ENCODE measurements at places on chromosomes 3 and 15. TPM values are rescaled to one million over a fixed set of nuclear protein-coding genes. Genes with fewer than 3 reads are reported as not detected.

The SLC12A8 gene
- total RNA-seq: 9.3 TPM

The GPR171 gene
- total RNA-seq: not detected

The GOLGA8T gene
- 1.1 TPM for total RNA-seq

The TOP2B gene
- 151 TPM for total RNA-seq

The AMIGO3 gene
- 5.8 TPM for total RNA-seq

The UCN2 gene
- total RNA-seq: 0.15 TPM

The FBXL22 gene
- total RNA-seq: 0.26 TPM

- DNase-seq: no peak
Observed at GRCh38 chr3:172142051-172142863, 102.9 kb downstream of the FNDC3B start.

DNA sequence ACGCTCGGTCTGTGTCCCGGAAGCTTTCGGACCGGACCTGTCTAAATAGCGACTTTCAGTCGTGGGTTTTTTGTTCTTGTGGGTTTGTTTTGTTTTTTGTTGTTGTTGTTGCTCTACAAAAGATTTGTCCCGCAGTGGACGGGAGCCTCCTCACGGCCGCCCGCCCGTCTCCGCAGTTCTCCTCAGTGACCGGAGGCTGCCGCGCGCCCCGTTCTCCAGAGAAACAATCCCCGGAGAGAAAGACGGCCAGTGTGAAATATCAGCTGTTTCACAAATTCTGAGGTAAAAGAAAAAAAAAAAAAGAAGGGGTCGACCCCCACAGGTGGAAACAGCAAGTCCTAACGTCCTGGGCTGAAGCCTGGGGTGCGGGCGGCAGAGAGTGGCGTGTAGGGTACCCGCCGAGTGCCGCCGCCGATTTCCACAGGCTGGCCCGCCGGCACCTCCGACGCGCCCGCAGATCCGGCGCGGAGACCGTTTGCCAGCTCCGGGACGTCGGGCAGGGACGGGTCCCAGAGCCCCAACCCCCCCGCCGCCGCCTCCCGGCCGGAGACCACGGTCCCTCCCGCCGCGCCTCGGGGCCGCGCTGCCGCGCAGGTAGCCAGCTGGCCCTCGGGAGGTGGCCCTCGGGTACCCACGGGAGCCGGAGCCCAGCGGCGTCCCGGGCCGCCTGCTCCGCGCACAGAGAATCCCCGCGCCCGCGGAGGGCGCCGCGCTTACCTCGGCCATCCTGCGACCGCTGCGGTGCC, 478 bp downstream of the BNC1 start:
- DNase-seq: peak; percentile 77

DNA sequence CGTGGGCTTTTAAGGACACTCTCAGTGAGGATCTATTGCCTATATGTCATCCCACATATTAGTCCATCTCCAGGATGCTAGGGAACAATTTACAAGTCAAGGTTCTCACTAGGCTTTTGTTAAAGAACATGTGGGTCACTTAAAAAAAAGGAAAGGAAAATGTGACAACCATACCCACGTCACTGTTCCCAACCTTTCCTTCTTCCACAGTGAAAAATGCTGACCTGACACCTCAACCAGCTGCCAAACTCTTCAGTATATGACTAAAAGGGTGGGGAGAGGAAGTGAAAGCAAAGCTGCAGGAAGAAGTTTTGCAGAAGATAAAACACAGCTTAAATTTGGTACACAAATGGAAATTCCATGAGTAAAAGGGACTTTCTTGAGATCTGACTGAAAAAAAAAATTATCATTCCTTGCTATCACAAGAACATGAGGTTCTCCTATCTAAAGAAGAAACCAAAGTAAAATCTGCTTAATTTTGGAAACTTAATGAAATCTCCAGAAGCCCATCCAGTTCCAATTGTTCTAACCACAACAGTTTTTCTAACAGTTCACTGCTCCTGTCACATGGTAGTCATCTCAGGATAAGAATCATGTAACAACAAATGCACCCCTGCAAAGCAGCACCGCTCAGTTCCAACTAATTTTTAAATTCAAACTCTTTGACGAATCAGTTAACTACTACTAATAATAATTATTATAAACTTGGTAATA, 117.0 kb upstream of the TSPAN3 start:
- DNase-seq: no peak

DNA sequence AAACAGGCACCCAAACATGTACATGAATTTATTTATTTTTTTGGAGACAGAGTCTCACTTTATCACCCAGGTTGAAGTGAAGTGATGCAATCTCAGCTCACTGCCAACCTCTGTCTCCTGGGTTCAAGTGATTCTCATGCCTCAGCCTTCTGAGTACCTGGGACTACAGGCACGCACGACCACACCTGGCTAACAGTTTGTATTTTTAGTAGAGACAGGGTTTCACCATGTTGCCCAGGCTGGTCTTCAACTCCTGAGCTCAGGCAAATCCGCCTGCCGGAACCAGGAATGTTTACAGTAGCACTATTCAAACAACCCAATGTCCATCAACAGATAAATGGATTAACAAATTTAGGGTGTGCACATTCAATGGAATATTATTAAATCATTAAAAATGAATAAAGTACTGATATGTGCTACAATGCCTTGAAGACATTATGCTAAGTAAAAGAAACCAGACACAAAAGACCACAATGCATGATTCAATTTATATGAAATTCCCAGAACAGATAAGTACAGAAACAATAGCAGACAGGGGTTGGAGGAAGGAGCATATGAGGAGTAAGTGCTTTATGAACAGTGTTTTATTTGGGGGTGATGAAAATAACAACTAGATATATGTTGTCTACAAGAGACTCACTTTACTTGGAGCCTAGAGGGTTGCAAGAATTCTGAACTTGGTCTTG, 1.3 kb downstream of the LEO1 start:
- DNase-seq: no peak

GRCh38 chr15:31391687-31392671, 65.3 kb downstream of the KLF13 start:
- DNase-seq: peak; percentile 92

GRCh38 chr3:191775451-191776233, 314.7 kb downstream of the PYDC2 start:
- no peak for DNase-seq

DNA sequence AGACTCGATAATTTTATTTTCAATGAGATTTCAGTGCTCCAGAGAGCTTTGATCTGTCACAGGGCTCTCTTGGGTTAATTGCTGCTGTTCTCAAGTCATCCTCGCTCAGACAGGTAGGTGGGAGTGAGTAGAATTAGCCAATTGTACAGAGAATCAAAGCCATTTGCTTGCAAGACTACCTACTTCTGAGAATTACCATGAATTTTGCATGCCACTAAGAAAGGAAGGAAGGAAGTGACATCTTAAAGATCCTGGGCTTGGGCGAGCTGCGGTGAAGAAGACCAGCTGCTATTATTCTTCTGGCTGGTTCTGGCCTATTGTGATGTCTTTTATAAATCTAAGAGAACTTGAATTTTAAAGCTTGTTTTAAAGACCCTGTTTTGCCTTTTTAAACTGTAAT, 154.1 kb upstream of the LPP start:
- DNase-seq: no peak

DNA sequence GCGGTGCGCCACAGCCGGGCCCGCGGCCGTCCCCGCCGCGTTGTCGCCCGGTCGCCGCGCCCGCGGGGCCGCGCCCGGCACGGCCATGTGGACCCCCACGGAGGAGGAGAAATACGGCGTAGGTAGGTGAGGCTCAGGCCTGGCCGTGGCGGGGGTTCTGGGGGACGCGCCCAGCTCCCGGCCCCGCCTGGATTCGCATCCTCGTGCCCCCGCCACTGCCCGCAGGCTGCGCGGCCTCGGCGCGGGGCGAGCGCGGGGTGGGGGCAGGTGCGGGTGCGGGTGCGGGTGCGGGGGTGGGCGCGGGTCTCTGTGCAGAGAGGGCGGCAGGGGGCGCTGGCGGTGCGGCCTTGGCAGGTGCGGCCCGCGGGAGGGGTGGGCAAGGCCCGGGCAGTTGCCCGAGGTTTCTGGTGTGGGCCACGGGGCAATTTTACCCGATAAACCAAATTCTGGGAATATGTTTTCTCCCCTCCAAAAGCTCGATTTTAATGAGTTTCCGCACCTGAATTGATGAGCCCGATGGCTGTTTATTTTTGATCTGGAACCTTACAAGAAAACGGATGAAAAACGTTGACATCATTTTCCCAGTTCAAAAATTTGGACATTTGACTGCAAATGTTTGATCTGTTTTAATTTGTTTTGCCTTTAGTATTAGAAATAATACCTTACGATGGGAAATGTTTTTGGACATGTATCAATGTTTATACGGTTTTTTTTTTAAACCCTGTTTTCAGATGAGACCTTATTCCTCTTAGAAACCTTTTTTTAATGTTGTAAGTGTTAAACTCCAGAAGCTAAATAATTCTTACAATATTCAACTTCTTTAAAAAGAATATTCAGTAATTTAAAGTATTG, 678 bp downstream of the DOCK3 start:
- peak; percentile 94 for DNase-seq

GRCh38 chr3:59425371-59425770, 375.5 kb upstream of the CFAP20DC start:
- no peak for DNase-seq

DNA sequence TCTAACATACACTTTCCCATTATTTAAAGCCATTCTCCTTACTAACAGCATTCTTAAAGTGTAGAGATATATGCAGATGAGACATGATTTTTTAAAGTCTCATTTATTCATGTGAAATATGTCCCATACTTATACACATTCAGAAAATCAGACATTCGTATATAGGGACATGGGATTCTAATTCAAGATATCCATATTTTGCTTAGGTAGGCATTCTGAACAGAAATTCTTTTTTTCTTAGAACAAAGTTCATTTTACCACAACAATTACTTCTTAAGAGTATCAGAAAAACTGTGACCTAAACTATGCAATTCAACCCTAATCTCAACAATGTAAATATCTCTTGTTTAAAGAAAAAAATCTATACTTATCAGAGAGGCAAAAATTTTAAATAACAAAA, 16.2 kb downstream of the DCUN1D1 start:
- DNase-seq: no peak

DNA sequence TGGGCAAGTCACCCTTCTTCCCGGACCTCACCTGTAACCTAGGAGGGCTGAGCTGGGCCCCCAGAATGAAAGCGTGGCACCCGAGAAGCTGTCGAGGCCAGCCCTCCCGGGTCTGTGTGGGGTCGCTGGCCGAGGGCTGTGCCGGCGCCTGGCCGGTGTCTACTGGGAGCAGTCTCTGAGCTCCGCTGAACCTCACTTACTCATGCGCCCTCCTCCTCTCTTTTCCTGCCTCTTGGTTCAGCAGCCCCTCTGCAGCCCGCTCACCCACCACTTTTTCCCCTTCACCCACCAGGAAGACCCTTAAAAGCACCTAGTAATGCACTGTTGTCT, 419 bp downstream of the HYKK start:
- DNase-seq: no peak

DNA sequence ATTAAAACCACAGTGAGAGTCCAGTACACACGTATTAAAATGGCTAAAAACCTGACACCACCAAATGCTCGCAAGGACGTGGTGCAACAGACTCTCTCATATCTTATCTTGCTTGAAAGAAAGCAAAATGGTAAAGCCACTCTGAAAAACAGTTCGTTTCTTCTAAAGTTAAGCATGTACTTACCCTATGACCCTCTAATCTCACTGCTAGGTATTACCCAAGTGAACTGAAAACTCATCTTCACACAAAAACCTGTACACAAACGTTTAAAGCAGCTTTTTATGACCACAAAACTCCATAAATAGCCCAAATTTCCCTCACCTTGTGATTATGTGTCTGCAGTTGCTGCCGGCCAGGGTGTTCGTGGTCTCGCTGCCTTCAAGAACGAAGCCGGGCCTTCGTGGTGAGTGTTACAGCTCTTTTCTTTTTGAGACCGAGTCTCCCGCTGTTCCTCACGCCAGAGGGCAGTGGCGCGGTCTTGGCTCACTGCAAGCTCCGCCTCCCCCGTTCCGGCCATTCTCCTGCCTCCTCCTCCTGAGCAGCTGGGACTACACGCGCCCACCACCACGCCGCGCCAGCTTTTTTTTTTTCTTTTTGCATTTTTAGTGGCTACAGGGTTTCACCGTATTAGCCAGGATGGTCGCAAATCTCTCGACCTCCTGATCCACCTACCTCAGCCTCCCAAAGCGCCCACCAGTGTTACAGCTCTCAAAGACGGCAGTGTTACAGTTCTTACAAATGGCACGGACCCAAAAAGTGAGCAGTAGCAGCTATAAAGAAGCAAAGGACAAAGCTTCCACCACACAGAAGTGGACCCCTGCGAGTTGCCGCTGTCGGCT, 165.4 kb downstream of the TJP1 start:
- DNase-seq: peak; percentile 82

- DNase-seq: no peak
Observed at GRCh38 chr3:425079-425478, 228.5 kb downstream of the CHL1 start.

GRCh38 chr15:40050788-40051470, 11.9 kb upstream of the SRP14 start:
- DNase-seq: peak; percentile 81

- DNase-seq: no peak
Observed at GRCh38 chr3:141100112-141100511, 49.0 kb downstream of the SPSB4 start.

DNA sequence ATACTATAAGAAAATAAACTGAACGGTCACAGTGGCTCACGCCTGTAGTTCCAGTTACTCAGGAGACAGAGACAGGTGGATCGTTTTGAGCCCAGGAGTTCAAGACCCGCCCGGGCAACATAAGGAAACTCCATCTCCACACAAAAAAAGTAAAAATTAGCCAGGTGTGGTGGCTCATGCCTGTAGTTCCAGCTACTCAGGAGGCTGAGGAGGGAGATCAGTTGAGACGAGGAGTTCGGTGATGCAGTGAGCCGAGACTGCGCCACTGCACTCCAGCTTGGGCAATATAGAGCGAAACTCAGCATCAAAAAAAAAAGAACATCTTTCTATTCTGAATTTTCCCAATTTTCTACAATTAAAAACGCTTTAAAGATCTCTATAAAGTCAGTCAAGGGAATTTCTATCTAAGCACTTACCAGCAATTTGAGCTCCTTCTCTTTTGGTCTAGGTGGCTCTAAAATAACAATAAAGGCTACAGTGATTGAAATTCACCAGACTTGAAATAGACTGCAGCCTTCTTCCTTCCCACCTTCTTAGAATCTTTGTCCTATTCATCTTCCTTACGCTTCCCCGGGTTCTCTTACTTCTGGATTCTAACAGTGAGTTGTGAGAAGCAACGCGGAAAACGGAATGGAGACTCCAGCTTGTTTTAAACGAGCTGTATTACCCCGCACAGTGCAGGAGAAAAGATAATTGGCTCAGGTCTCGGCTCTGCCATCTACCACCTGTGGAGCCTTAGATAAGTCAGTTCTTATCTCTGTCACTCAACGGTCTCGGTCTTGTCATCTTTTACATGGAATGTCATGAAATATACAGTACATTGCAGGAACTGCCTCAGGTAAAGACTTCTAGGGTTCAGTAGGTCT, 812 bp upstream of the SEC62 start:
- no peak for DNase-seq

GRCh38 chr3:48233542-48233941, 7.4 kb upstream of the ZNF589 start:
- no peak for DNase-seq

DNA sequence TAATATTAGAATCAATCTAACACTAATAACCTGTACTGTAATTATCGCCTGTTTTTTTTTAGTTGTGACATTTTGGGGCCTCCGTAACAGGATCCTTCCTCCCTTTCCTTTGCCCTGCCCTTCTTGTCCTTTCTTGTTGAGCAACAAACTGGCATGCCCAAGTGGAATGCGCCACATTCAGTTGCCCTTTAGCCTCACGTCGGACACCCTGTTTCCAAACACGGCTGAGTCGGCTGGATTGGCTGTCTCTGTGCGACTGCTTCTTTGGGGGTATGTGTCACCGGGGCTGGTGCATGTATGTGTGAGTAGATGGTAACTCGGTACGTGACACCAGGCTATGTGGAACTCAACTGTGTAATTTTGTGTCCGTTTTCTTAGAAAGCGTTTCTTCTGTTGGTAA, 24.1 kb downstream of the TRAK1 start:
- no peak for DNase-seq
